ENCODE measurements at places on chromosomes 13 and 19. TPM values are rescaled to one million over a fixed set of nuclear protein-coding genes. Genes with fewer than 3 reads are reported as not detected.

The EHD2 gene
- 84.0 TPM for polyA plus RNA-seq

- no peak for DNase-seq
Observed at GRCh38 chr13:76609643-76610042, 276.6 kb downstream of the KCTD12 start.

DNA sequence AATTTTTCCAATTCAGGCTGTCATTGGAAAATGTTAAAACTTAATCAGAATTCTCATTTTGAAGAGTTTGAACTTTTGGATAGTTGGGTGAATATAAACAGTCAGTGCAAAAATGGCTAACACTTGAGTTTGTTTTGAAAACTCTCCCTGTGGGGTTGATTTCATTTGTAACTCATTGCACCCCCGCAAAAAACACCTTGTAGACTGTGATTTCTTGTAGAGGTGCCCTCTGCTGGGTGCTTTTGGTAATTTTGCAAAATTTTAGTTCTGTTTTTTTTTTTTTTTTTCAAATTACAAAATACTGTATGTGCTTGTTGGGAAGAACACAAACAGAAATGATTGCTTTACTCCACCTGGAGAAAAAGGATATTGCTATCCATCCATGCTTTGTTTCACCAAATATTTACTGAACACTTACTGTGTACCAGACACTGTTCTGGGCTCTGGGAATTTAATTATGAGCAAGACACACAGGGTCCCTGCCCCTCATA lies 28.2 kb upstream of the GPI start:
- no peak for DNase-seq

GRCh38 chr19:38660724-38661123 lies 13.3 kb downstream of the ACTN4 start:
- DNase-seq: no peak

GRCh38 chr13:99507551-99507950 lies 6.3 kb downstream of the TM9SF2 start:
- no peak for DNase-seq

DNA sequence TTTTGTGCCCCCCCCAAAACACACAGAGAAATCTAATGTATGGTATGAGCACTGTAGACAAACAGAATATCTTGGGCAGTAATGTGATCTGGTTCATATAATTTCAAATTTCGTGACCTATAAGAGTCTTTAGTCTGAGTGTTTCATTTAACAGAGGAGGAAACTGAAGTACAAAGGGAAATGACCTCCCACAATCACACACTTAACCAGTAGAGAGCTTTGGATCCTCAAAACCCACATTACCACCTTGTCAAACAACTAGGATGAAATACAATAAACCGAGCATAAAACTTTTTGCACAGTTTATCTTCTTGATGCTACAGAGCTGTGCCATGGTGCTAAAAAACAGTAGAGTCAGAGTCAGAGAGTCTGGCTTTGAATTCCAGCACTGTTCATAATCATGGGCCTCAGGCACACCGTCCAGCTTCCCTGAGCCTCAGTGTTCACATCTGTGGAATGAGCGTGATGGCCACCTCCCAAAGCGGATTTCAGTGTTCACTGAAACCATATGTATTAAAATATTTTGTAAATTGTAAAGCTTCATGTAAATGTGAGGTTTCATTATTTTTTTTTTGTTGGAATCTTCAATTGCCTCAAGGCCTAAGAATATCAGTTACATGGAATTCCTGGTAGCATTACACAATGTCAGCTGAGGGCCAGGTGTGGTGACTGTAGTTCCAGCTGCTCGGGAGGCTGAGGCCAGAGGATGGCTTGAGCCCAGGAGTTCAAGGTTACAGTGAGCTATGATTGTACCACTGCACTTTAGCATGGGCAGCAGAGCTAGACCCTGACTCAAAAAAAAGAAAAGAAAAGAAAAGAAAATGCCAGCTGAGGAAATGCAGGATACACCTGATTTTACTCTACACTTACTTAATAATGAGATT lies 126.4 kb upstream of the FRY start:
- DNase-seq: no peak

- no peak for DNase-seq
Observed at GRCh38 chr13:50523307-50523706, 320.2 kb downstream of the DLEU7 start.

DNA sequence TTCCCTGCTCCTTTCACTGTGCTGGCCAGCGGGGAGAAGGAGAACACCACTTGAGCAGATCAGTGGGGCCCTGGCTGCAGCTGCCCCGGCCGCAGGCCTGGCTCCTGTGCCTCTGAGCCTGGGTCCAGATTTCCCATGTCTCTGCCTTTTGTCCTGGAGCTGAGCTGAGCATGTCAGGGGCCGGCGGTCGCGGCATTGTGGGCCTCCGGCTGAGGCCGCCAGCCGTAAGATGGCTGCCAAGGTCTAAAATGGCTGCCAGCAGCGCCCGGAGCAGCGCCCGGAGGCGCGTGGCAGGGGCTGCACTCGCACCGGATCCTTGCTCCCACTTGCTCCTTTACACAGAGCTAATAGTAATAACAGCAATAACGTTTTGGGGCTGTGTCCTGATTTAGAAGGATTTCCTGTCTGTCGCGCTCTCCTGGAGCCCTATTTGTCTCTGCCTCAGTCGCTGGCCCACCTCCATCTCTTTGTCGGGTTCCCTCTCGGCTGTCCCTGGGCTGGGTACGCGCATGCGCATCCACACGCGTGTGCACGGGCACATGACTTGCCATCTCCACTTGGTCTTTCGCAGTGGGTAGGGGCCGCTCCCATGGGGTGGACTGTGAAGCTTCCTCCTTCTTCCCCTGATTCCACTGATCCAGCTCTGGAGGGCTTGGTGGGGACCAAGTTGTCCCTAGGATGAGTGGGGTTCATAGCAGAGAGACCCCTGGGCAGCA lies 32.1 kb downstream of the LYL1 start:
- DNase-seq: no peak

DNA sequence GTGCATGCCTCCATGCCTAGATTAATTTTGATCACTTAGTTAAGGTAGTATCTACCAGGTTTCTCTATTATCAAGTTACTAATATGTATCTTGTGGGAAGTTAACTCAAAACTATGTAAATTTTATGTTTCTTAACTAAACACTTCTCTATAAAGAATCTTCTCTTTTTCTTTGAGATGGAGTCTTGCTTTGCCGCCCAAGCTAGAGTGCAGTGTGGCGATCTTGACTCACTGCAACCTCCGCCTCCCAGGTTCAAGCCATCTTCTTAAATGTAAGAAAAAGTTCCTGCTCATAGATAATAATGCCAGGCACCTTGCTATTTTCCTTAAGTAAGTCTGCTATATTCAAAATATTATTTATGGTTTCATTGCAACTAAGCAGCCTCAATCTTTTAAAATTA lies 58.4 kb downstream of the ELF1 start:
- DNase-seq: no peak

GRCh38 chr19:42653841-42654240 lies 59.1 kb upstream of the CEACAM8 start:
- no peak for DNase-seq

DNA sequence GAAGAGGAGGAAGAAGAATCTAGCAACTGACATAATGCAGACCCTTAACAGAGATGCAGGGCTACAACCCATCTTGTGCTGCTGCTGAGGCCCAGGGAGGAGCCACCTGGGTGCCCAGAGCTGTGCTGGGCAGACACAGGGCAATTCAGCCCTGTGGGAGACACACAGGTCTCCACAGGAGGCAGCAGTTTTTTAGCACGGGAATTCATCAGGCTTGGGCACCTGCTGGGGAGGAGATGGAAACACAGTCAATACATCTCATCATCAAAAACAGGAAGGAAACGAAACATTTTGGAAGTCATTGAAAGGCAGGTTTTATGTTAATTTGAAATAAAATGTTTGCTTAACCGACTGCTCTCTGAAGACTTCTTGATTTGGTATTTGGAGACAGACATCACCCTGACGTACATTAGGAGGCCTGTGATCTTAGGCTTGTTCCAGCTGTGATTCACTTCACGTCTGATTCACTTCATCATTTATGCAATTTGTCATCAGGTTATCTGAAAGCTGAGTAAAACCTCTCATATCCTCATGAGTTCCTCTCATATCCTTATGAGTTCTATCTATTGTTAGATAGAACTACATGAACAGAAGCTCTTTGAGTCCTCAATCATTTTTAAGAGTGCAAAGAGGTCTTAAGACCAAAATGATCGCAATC lies 77.4 kb downstream of the CYSLTR2 start:
- DNase-seq: no peak

The LYPD5 gene
- polyA plus RNA-seq: 0.66 TPM

DNA sequence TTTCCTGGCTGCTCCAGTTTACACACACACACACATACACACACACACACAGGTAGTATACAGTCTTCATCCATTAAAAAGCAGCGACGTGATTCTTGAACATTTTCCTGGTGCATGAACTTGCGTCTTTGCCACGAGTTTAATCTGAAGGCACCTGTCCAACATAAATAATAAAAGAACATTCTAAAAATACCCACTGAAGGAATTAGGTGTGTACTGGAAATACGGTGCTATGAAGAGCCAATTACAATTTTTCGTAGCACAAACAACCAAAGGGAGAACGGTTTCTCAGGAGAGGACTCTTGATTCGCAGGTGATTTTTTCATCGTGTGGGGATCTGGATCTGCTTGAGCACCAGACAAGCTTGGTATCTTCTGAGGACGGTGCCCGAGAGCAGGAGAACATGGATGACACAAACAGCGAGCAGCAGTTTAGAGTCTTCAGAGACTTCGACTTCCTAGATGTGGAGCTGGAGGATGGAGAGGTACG lies 61.2 kb downstream of the ZAR1L start:
- no peak for DNase-seq

DNA sequence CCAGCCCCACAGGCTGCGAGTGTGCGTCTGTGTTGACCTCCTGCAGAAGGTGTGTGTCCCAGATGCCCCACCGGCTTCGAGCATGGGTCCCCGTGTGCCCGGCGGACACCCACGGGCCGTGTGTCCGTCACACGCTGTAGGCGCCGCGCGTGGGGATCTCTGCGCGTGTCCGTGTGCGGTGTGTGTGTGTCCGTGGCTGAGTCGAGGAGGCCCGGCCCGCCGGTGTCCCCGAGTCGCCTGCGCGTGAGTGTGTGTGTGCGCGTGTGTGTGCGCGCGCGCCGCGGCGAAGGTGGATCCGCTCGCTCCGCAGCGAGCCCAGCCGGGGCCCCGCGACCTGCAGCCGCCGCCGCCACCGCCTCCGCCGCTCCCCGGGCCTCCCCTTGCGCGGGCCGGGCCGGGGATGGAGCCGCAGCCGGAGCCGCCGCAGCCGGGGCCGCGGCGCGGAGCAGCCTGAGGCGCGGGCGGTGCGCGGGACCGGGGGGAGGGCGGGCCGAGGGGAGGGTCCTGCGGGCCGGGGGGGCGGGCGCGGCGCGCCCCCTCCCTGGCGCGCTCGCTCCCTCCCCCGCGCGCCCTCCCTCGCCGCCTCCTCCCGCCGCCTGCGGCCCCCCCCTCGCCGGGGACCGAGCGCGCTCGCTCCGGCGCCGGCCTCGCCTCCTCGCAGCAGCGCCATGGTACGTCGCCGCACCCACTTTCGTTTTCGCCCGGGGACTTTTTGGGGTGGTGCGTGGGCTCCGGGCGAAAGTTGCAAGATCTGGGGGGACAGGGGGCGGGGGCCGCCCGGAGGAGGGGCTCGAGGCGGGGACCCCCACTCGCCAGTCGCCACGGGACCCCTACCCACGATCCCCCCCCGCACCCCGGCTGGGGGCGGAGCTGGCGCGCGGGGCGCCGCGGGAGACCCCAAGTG lies 7.1 kb upstream of the NFIC start:
- no peak for DNase-seq

The OSCAR gene
- polyA plus RNA-seq: 0.22 TPM
